ENCODE measurements at places on chromosomes 2 and 18. TPM values are rescaled to one million over a fixed set of nuclear protein-coding genes. Genes with fewer than 3 reads are reported as not detected.

COL4A3 gene
- not detected for total RNA-seq

DOK6 gene
- 0.07 TPM for total RNA-seq

HTR2B gene
- not detected for total RNA-seq

ANKRD62 gene
- under 0.01 TPM for total RNA-seq

LHCGR gene
- total RNA-seq, result not detected

PSTPIP2 gene
- total RNA-seq, result 9.6 TPM

RAB11FIP5 gene
- 23.6 TPM for total RNA-seq

LGALSL gene
- 17.7 TPM for total RNA-seq

TMEM182 gene
- total RNA-seq, result 6.5 TPM

TDRD15 gene
- not detected for total RNA-seq

CFAP65 gene
- not detected for total RNA-seq

MARCHF4 gene
- under 0.01 TPM for total RNA-seq

OTX1 gene
- 2.7 TPM for total RNA-seq

FSIP2 gene
- 1.00 TPM for total RNA-seq

POMC gene
- total RNA-seq, result 0.07 TPM

NOP58 gene
- total RNA-seq, result 95.1 TPM

EFR3B gene
- total RNA-seq, result 0.07 TPM

CDH7 gene
- total RNA-seq, result under 0.01 TPM

PCARE gene
- total RNA-seq, result not detected

MYO1B gene
- 405 TPM for total RNA-seq

SERPINB4 gene
- total RNA-seq, result 63.5 TPM

MEIS1 gene
- total RNA-seq, result 16.1 TPM

LDLRAD4 gene
- not detected for total RNA-seq

ID2 gene
- 6.0 TPM for total RNA-seq

TMEM178A gene
- 0.28 TPM for total RNA-seq

PIEZO2 gene
- total RNA-seq, result not detected

GALR1 gene
- total RNA-seq, result not detected

CD8B2 gene
- not detected for total RNA-seq

LIMS2 gene
- 0.21 TPM for total RNA-seq

PPP3R1 gene
- total RNA-seq, result 38.3 TPM

OLA1 gene
- total RNA-seq, result 144 TPM

NOSTRIN gene
- total RNA-seq, result under 0.01 TPM

C2orf80 gene
- total RNA-seq, result not detected

TFCP2L1 gene
- 20.7 TPM for total RNA-seq

SERPINB13 gene
- 16.7 TPM for total RNA-seq

UGT1A3 gene
- total RNA-seq, result not detected

CDH19 gene
- total RNA-seq, result under 0.01 TPM

VWA3B gene
- total RNA-seq, result 0.07 TPM

KANSL3 gene
- total RNA-seq, result 24.9 TPM

MC2R gene
- total RNA-seq, result not detected

FAM237A gene
- not detected for total RNA-seq

OSR1 gene
- total RNA-seq, result 1.7 TPM

EGR4 gene
- total RNA-seq, result not detected

TMEM200C gene
- total RNA-seq, result not detected

IL36A gene
- 1.0 TPM for total RNA-seq

LAMA1 gene
- total RNA-seq, result 5.1 TPM

DES gene
- not detected for total RNA-seq

SCN7A gene
- under 0.01 TPM for total RNA-seq

PROM2 gene
- 101 TPM for total RNA-seq

ANKRD30B gene
- not detected for total RNA-seq

PLA2R1 gene
- 2.7 TPM for total RNA-seq

OTOF gene
- total RNA-seq, result not detected

MC5R gene
- total RNA-seq, result not detected

ALPG gene
- not detected for total RNA-seq

GPR75 gene
- total RNA-seq, result 2.6 TPM

LINC00305 gene
- not detected for total RNA-seq

ACOXL gene
- not detected for total RNA-seq
